Karpas-422 (cell line): ENCODE measurements at places on chromosomes 2 and 18.
A peak's percentile ranks its signal among the peaks of the same experiment; 100 is the strongest.

- DNase-seq = no peak
Measured at GRCh38 chr2:74739129-74739528, 85.1 kb downstream of the SEMA4F start.

DNA sequence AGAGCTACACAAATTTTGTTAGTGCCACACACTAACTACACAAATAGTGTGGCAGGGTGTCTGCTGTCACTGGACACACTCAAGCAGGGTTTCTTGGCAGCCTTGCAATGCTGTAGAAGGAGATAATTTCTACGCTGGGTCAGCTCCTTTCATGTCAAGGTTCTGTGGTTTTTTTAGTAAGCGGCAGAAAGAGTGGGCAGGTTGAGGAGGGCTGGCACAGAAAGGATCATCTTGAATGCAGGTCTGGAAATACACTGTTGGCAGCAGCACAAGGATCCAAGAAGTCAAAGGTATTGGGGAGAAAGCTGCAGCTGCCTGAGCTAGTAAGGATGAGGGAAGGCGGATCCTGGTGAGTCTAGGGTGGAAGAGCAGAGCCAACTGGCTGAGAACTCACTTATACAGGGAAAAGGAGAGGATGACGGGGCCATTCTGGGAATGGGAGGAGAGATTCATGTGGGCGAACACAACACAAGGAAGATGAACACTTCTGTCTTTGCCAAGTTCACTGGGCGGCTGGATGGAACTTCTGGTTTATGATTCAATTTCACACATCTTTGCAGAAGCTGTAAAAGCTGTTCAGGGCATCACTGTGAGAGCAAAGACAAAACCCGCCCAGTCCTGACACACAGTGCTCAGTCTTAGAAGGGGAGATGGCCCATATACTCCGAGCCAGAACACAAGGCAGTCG lies 16.9 kb upstream of the CYRIA start:
- DNase-seq = no peak

GRCh38 chr2:175030380-175031271 lies 25.4 kb upstream of the CHN1 start:
- DNase-seq = peak; percentile 75

- DNase-seq = no peak
Measured at GRCh38 chr2:175579646-175580045, 398.1 kb upstream of the ATP5MC3 start.

GRCh38 chr2:112639936-112640335 lies 5.8 kb upstream of the SLC20A1 start:
- DNase-seq = no peak

GRCh38 chr2:127196998-127197397 lies 23.1 kb downstream of the CYP27C1 start:
- peak; percentile 65 for DNase-seq
